Activated T-helper 1 cell treated with anti-CD3 and anti-CD28 coated beads, Interleukin-12 subunit alpha, Interleukin-12 subunit beta, Interleukin-2, Interleukin-4 antibody, amounts not matched to agents 30 ng/mL and 10 ng/mL and 1 ng/mL, durations not matched to agents 14 hours and 24 hours and 36 hours (primary cell): ENCODE measurements at places on chromosomes 13 and 19. TPM values are rescaled to one million over a fixed set of nuclear protein-coding genes. Genes with fewer than 3 reads are reported as not detected.

The WTIP gene
- total RNA-seq, result 0.39 and 0.86 TPM in 2 replicates

The JAK3 gene
- total RNA-seq, result 222 and 227 TPM in 2 replicates

The PCSK4 gene
- total RNA-seq, result 0.26 and 1.5 TPM in 2 replicates

The MICU2 gene
- 32.5 and 33.8 TPM in 2 replicates for total RNA-seq

The ETFB gene
- 174 and 180 TPM in 2 replicates for total RNA-seq

The ATP8A2 gene
- total RNA-seq, result 0.51 and 0.52 TPM in 2 replicates

The ZNF587 gene
- total RNA-seq, result 29.4 and 29.6 TPM in 2 replicates

The RFX1 gene
- 16.0 and 17.0 TPM in 2 replicates for total RNA-seq

The SSC5D gene
- total RNA-seq, result 0.24 and 0.65 TPM in 2 replicates

The CFD gene
- 0.91 and 1.2 TPM in 2 replicates for total RNA-seq

The CNFN gene
- not detected in 2 replicates for total RNA-seq

The SIGLEC10 gene
- total RNA-seq, result 2.5 and 3.7 TPM in 2 replicates

DNA sequence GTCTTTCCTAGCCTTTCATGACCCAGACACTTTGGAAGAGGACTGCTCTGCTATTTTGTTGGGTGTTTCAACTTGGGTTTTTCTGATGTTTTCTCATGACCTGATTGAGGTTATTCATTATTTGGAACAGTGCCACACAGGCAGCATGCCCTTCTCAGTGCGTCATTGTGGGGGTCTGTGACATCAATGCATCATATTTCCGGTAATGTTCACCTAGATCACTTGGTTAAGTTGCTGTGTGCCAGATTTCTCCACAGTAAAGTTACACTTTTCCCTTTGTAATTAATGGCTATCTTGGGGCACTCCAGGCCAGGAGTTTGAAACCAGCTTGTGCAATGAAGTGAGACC, 124.4 kb downstream of the SIPA1L3 start:
- DNase-seq, result no peak

- peak; percentile 34 for DNase-seq
These were observed 91.4 kb upstream of the CACNA1A start for GRCh38 chr19:13597640-13598039.

DNA sequence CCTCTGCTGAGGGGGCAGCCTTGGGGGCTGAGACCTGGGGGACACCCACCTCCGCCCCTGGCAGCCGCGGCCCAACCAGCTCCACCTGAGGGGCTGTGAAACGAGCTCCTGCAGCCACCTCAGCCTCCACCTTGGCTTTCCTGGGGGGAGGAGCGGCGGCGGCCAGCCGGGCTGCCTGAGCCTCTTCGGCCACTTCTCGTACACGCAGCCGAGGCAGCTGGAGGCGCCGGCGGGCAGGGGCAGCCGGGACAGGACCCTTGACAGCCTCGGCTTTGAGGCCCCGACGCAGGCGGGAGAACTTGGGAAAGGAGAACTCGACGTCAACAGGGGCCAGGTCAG, 7.6 kb upstream of the HIPK4 start:
- DNase-seq, result no peak

GRCh38 chr13:73820688-73821087, 313.5 kb downstream of the KLF12 start:
- no peak for DNase-seq

DNA sequence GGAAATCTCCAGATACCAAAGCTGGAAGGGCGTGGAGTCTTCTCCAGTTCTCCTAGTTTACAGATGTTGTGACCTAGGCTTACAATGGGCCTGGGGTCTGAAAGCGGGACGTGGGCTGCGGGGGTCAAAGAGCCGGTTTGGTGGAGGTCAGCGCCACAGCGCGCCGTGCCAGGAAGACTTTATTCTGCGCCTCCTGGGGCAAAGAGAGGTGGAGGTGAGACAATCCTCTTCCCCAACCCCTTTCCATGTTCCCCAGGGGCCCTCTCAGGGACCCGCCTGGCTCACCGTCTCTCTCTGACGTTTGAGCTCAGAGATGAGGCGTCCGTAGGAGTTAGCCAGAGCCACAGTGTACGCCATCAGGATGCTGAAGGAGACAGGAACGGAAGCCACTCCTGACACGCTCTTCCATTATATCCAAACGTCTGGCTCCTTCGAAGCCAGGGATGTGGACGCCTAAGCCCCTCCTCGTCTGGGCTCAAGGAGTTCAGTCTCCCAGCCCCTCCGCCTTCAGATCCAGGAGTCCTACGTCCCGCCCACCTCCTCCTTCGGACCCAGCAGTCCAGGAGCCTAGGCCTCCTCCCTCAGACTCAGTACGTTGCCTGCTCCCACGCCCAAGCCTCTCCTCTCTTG, 776 bp upstream of the LENG1 start:
- no peak for DNase-seq

DNA sequence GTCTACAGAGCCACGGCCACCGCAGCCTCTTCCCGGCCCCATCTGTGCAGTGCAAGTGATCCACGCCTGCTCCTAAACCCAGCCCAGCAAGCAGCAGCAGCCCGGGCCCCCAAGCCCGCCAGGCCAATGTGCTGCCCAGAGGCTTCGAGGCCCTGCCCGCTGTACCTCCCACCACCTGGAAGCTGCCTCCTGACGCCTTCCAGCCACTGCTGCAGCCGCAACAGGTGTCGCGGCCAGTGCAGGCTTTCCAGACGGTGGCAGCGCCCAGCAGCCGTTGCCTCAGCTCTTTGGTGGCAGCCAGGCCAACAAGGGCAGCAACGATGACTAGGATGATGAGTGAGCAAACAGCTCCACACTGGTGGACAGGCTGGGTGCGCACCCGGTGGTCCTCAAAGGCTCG, 50.2 kb upstream of the TPM4 start:
- no peak for DNase-seq

GRCh38 chr13:25169356-25169755, 2.7 kb downstream of the AMER2 start:
- no peak for DNase-seq

DNA sequence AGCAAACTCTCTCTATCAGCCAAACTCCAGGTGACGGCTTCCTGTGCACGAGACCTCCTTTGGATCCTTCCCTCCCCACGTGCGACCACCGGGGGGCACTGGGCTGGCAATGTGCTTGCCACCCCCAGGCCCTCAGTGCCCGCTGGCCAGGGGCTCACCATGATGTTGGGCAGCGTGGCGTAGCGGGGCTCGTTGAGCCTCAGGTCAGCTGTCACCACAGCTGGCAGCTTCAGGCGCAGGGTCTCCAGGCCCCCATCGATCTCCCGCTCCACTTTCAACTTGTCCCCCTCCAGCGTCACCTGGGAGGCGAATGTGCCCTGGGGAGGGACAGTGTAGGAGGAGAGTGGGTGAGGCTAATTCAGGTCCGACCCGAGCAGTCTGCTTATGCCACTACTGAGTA, 4.8 kb upstream of the VSIG10L start:
- no peak for DNase-seq

- DNase-seq, result no peak
These were observed 9.5 kb downstream of the RAB8A start for GRCh38 chr19:16121141-16121540.

DNA sequence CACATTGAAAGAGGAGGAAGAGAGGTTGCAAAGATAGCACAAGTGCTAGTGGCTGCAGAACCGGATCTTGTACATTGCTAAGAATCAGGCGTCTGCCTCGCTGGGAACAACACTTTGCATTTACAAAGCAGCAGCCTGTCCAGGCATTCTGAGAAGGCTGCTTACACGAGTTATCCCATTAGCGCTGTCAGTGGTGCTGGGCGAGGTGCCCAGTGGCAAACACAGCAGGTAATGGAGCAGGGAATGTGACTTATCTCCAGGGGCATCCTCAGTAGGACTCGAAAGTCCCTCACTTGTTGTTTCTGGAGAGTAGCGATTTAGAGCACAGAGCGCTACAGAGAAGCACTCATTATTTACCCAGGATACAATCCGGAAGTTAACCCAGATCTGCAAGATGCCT, 209.6 kb downstream of the OLFM4 start:
- no peak for DNase-seq

GRCh38 chr13:112732679-112733078, 42.8 kb downstream of the ATP11A start:
- DNase-seq, result no peak

DNA sequence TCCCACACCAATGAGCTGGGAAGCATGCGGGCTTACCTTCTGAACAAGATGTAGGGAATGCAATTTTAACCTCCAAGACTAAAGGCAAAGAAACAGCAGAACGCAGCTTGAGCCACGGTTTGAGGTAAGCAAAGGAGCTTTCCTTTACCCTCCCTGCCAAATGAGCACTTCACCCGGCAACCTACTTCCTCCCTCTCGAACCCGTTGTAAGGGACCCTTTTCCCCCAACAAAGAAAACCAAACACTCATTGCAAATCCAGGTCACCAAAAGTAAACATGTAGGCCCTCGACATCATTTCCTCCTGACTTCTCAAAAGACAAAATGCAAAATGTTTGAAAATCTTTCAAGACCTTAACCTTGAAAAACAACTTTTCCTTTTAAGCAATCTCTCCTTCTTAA, 65.3 kb downstream of the ABCC4 start:
- DNase-seq, result no peak

DNA sequence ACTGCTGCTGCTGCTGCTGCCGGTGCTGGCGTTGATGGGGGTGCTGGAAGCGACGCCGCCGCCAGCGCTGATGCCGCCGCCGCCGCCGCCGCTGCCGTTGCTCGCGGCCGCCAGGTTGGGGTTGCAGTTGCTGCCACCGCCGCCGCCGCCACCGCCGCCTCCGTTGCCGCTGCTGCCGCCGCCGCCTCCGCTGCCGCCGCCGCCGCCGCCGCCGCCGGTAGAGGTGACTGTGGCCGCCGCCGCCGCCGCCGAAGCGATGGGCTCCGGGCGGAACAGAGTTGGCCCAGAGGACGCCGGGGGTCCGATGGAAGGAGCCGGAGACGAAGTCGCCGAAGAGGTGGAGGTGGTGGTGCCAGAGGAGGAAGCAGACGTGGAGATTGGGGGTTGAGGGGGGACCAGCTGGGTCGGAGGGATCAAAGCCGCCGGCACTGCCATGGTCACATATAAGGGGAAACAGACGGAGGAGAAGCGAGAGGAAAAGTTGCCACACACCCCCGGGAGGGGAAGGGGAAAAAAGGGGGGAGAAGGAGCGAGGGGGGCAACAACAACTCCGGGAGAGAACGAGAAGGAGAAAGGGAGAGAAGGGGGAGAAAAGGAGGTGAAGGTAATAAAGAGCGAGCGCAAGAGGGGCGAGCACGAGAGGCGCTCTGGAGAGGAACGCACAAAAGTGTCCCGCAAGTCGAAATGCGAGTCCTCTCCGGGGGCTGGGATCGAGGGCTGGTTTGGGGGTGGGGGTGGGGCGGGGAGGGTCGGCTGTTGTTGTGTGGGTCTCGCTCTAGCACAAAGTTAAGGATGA, 471 bp downstream of the DACH1 start:
- no peak for DNase-seq

GRCh38 chr13:42981317-42981716, 10.7 kb downstream of the EPSTI1 start:
- DNase-seq, result no peak

DNA sequence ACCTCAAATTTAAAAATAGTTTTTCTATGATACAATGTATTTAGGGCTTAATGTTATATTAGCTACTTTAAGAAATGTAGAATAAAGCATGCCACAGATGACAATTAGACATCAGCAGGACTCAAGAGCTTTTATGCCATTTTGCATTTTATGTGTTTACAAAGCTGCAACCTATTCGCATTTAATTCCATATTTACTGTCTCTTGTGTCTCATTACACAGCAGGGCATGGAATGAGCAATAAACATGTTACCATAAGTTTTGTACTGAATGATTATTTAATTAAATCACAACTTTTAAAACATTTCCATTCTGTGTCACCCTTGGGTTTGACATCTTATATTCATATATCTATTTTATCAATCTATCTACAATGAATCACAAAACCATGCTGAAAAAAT, 1756.9 kb downstream of the PCDH9 start:
- no peak for DNase-seq

DNA sequence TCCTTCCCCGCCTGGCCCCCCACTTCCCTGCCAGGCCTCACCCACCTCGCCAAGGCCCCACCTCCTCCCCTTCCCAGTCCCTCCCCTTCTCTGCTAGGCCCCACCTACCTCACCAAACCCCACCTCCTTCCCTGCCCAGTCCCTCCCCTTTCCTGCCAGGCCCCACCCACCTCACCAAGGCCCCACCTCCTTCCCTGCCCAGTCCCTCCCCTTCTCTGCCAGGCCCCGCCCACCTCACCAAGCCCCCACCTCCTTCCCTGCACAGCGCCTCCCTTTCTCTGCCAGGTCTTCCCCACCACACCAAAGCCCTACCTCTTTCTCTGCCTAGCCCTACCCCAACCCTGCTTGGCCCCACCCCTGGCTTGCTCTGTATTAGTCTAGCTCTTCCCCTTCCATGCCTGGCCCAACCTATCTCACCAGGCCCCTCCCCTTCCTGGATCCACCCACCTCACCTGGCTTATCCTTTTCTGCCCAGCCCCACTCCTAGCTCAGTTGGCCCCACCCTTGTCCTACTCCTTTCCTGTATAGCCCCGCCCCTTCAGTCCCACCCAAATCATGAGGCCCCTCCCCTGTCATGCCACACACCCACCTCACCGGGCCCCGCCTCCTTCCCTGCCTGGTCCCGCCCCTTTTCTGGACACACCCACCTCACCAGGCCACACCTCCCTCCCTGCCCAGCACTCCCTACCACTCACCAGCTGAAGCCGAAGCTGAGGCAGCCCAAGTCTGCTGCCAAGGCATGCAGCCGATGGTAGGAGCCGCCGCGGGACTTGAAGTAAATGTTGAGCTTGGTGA, 16.2 kb downstream of the CERS1 start:
- peak; percentile 5 for DNase-seq

DNA sequence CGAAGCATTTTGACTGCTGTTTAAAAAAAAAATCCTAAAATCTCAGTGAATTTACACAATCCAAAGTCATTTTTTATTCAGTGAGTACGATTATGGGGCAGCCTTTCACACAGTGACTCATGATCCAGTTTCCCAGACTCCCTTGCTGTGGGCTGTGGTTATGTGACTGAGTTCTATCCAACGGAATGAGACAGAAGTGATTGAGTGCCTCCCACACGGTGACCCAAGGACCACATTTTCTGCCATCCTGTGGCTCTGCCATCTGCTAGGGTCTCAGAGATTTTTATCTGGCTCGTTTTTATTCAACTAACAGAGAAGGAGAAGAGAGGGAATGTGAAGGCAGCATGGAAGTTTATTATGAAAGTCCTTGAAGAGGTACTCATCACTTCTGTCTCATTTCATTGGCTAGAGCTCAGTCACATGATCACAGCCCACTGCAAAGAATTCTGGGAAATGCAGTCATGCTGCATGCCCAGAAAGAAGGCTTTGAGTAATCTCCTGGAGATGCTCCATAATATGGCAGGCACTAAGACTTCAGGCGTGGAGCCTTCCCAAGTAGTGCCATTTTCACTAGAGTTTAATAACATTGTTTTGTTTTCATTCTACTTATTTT, 999.4 kb downstream of the UQCRFS1 start:
- DNase-seq, result no peak

DNA sequence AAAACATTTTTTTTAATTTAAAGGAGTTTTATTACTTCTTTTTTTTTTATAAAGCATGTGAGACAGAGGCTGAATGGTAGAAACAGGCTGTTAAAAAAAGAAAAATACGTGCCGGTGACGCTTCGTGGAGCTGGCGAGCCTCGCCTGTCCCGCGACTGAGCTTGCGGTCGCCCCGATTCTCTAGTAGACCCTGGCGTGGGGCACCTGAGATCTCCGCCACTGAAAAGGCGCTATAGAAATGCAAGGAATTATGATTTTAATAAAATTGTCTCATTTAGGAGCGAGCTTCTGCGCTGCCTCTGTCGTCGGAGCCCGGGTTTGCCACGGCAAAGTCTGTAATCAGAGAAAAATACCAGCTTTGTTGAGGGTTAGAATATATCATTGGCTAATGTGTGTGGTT, 18.4 kb downstream of the NFIX start:
- no peak for DNase-seq
